ENCODE measurements at places on chromosomes 3 and 15.

GRCh38 chr3:115975353-115975752 lies 352.0 kb downstream of the GAP43 start:
- no peak for DNase-seq

DNA sequence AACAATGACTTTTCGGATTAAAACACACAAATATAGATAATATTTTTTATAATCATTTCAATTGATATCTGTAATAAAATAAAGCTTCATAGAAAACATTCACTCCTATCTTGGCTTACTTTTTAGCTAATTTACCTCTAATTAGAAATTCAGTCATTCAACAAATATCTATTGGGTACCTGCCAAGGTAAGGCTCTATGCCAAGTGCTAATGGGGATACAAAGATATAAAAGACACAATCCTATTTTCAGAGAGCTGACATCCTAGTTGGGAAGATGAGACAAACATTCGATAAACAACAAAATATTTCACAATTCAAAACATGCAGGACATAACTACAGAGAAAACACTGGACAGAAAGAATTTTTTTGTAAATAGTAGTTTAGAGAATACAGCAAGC lies 63.3 kb downstream of the ULK4 start:
- no peak for DNase-seq

DNA sequence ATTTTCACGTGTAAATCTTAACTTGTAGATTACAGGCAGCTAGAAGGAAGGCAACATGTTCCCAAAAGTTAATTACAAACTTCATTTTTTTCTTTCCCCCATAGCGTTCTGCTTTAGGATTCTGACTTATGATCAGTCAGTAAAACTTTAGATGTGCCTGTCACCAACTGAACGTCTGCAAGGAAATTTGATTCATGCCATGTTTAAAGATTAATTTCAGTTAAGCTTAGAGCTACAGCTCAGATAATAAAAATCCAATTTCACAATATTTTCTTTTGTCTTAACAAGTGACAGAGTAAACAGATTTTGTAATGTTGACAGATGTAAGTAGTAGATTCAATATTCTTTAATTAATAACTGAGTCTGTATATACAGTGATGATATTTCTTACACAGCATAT lies 253.1 kb downstream of the NFKBIZ start:
- no peak for DNase-seq

- DNase-seq = no peak
These were observed 7.9 kb upstream of the SRP14 start for GRCh38 chr15:40046721-40047414.

DNA sequence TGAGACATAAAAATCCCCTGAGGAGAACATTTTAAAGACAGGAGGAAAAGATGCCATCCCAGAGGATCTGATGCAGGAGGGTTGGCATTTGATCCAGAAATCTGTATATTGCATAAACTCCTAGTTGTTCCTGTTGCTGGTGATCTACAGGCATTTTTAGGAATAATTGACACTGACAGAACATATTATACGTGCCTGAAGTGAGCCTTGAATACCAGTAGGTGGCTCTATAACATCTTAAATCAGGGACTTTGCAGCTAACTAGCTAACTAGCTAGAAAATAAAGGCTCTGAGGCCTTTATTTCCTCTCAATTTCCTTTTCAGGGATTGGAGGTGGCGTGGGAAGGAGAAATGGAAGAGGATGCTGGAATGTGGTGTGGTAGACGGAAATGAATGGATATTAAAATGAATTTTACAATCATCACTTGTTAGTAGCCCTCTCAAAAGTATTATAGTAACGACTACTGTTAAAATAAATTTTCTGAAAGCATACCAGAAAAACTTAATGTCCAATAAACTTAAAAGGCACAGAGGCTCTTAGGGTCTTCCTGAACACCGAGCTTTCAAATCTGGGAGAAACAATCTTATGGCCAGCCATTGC lies 73.8 kb upstream of the ZBED2 start:
- DNase-seq = peak; percentile 68

DNA sequence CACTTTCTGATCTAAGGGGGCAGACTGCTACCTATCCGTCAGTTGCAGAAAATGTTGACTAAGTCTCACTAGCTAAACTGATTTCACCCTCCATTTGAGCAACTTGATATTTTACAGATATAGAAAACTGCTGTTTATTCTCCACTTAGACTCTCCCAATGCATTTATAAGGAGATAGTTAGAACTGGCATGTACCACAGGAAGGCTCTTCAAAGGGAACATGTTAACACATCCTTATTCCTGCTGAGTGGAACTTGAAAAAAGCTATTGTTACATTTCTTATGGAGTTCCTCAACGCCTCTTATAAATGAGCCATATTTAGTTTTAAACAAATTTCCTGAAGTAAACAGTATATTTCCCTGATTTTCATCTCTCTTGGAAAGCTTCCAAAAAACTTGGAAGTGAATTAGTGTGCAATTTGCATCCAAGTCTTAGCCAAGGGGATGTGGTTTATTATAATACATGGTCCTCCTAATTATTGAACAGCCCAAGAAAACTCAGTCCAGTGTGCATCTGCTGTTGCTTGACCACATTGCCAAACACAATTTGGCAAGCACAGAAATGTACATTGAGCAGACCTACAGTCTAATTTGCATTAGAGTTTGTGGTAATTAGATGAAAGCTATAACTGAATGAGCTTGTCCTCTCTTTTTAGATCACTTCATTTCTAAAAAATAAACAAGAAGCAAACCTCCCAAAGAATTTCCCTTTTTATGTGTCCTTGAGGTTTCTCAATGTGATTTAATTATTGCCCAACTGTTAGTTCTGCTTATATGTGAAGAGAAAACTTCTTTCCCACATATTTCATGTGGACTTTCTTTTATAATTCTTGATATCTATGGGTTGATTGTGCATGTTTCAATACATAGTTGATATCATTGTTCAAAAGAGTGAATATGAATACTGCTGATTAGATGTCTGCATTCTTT lies 72.6 kb upstream of the DPH6 start:
- DNase-seq = no peak

DNA sequence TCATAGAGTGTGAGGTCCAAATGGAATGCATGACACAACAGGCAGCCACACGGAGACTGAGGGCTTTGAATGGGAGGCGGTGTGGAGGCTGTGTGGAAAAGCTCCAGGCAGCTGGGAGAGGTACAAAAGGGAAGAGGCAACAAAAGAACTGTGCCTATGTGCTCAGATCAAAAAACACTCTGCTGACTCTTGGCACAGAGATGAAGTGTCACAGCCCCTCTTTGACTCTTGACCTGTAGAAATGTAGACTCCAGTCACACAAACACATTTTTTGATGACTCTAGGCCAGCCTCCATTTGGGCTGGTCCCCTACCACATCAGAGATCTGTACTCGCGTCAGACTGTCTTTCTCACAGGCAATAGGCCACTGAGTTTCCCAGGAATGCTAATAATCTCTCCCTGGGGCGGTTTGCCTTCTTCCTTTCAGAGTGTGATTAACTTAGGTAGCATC lies 456.0 kb downstream of the TUSC7 start:
- DNase-seq = no peak

GRCh38 chr15:73957276-73957675 lies 31.0 kb downstream of the LOXL1 start:
- no peak for DNase-seq

GRCh38 chr3:40642812-40643211 lies 118.1 kb downstream of the ZNF621 start:
- no peak for DNase-seq

DNA sequence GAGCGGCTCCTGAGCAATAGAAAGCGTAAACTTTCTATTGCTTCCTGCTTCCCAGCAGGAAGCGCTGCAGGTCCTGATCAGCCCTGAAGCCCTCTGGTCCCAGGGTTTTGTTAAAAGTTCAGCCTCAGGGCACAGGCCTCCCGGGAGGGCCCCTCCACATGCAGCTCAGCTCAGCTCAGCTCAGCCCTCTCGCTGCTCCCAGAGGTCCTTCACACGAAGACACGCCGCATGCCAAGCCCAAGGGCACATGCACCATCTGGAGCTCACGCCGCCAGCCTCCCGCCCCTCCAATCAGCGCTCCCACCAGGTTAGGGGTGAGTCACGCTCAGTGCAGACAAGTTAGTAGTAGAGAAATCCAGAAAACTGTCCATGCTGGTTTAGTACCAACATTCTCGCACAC lies 12.7 kb downstream of the TKT start:
- DNase-seq = no peak

- DNase-seq = no peak
These were observed 472.6 kb upstream of the NECTIN3 start for GRCh38 chr3:110598847-110599490.
